ENCODE measurements at places on chromosomes 5 and 9.

GRCh38 chr5:173891308-173892116, 3.4 kb downstream of the CPEB4 start:
- DNase-seq: no peak

GRCh38 chr5:13478831-13479465, 465.5 kb downstream of the DNAH5 start:
- DNase-seq: peak; percentile 60

GRCh38 chr9:20684875-20685696, 1.0 kb downstream of the FOCAD start:
- DNase-seq: peak; percentile 12

GRCh38 chr9:34961574-34962490, 3.7 kb downstream of the PHF24 start:
- no peak for DNase-seq

GRCh38 chr5:155027993-155028629, 14.6 kb downstream of the KIF4B start:
- DNase-seq: peak; percentile 10

GRCh38 chr9:134517069-134517680, 124.4 kb upstream of the COL5A1 start:
- DNase-seq: no peak

DNA sequence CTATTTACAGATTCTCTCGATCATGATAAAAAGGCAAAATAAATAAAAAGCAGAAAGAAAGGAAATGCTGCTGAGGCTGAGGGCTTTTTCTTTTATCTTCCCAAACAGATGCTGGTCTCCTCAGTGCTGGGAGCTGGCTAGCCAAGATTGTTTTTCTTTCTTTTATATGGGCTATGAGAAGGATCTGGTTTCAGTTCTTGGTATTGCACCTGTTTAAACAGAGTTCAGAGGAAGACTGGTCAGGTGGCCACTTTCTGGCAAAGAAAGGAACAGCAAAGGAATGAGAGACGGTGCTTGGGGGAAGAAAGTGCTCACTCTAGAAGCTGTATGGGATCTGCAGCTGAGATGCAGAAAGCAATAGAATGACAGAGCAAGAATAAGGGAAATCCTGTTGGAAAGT, 88.9 kb downstream of the SLF1 start:
- DNase-seq: no peak

DNA sequence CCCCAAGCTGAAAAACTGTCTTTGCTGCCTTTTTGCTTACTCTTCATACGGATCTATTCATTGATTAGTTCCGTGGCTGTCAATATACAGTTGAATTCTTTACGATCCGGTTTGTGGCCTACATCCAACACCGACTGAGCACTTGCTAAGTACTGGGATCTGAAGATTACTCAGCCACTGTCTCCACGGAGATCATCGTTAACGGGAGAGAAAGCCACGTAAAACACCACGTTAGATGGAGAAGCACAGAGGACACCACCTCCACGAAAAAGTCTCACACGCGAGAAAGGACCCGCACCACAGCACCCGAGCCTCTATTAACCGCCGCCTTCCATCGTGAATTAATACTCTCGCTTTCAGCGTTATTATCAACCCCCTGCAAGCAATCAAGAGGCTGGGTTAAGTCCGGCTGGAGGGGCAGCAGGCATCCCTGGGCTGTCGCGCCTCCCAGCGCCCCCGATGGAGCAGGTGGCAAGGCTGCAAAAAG, 650 bp downstream of the ELP1 start:
- DNase-seq: peak; percentile 58

DNA sequence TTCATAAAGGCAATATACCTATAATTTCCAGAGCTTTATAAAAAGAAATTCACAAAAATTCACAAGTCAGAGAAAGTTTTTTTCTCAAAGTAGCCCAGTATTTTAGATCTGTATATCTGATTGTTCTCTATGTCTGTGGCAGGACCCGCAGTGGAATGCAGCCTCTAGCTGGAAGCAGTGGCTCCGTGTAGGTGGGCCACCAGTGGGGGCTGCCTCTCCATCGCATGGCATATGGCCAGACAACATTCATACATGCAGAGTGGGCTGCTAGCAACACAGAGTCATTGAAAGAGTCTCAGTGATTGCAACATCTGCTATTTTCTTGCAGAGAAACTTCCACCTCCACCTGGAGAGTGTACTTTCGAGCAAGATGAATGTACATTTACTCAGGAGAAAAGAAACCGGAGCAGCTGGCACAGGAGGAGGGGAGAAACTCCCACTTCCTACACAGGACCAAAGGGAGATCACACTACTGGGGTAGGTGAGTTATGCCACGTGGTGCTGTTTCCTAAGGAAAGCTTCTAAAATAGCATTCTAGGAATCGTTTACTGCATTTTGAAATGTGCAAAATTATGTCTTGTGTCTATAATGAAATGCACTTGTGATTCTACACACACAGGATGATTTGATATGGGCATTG, 88.5 kb upstream of the SMC5 start:
- DNase-seq: peak; percentile 19

GRCh38 chr5:135824541-135825041, 9.9 kb upstream of the SLC25A48 start:
- no peak for DNase-seq

GRCh38 chr5:168169791-168170190, 121.7 kb upstream of the WWC1 start:
- no peak for DNase-seq

DNA sequence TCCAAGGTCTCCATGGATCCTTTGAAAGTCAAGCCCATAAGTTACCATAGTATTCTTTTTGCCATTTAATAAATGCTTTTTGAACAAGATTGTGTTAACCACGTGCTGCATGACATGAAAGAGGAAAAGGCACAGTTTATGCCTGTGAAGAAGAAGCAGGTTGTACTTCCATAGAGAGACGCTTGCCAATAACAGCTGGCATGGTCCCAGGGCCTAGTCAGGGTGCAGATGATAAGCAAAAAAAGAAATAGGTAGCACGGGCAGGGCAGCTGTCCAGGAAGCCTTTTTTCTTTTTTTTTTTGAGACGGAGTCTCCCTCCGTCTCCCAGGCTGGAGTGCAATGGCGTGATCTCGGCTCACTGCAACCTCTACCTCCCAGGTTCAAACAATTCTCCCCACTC, 71.8 kb upstream of the CLINT1 start:
- DNase-seq: no peak

- DNase-seq: peak; percentile 84
These were observed at the start of gene ZNF608 for GRCh38 chr5:124745928-124746915. TSS of gene ZNF608 (minus strand) at chr5:124746639. CDS start at chr5:124744989, 1,650 bp downstream.

- no peak for DNase-seq
These were observed 87.5 kb upstream of the FBXW11 start for GRCh38 chr5:172093965-172094364.

GRCh38 chr9:20746967-20747366, 62.9 kb downstream of the FOCAD start:
- DNase-seq: no peak

DNA sequence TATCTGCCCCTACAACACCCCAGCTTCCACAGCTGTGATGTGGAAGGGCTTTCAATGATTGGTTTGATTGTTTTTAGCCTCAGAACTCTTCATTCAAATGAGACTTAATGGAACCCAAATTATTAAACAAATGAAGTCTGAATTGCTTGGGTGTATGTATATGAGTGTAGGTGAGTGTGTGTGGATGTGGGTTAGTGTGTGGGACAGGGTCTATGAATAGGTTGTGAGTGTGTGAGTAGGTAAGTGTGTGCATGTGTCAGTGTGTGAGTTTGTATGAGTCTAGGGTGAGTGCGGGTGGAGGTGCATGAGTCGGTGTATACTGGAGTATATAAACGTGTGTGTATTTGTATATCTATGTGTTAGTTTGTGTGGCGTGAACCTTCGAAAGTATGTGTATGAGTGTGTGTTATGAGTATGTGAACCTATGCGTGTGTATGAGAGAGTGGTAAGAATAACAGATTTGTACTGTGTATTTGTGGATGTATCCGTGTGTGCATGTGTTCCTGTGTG, 26.9 kb downstream of the COL15A1 start:
- DNase-seq: no peak

GRCh38 chr5:146785065-146785464, 93.5 kb downstream of the PPP2R2B start:
- DNase-seq: no peak

DNA sequence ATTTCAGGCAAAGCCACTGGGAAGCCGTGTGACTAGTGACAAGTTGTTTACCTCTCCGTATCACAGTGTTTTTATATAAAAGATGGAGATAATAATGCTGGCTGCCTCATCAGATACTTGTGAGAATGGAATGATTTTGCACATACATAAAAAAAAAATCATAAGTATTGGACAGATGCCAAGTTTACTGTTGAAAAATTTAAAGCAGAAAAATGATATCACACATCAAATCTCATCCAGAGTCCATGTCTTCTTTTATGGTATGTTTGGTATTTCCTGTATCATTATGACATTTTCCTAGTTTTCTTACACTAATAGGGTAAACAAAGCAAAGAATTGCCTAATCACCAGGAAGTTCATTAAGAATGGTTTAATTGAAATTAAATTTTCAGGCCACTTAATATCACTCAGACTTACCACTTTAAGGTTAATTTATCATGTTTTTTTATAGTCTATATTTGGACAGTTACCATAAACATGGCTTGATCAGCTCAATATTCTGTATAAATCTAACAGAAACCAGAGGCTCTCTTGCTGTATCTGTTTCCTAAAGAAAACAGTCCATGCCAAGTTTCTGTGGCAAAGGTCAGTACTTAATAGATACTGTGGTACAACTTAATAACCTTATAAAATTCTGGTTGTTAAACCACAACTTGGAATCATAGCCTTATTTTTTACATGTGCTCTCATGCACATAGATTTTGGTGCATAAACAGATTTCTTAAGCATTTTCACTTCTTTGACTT, 656.5 kb upstream of the RIOK2 start:
- DNase-seq: no peak

DNA sequence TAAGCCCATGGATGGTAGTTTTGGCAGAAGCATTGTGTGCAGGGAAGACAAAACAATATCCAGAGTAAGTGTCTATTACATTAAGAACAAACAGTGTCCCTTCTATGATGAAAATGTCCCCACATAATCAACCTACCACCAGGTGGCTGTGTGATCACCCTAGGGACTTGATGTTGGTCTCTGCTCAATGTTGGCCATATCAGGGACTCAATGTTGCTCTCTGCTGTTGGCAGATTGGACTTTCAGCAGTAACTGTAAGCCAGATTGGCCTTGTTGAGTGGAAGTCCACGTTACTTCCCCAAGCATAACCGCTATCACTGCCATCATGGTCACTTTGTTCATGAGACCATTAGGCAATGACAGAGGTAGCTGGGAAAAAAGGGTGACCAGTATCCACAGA, 52.8 kb upstream of the PRSS3 start:
- DNase-seq: peak; percentile 26
